ENCODE measurements at places on chromosomes 4 and X. TPM values are rescaled to one million over a fixed set of nuclear protein-coding genes. Genes with fewer than 3 reads are reported as not detected.

MAGEB10 gene
- not detected for total RNA-seq

DNA sequence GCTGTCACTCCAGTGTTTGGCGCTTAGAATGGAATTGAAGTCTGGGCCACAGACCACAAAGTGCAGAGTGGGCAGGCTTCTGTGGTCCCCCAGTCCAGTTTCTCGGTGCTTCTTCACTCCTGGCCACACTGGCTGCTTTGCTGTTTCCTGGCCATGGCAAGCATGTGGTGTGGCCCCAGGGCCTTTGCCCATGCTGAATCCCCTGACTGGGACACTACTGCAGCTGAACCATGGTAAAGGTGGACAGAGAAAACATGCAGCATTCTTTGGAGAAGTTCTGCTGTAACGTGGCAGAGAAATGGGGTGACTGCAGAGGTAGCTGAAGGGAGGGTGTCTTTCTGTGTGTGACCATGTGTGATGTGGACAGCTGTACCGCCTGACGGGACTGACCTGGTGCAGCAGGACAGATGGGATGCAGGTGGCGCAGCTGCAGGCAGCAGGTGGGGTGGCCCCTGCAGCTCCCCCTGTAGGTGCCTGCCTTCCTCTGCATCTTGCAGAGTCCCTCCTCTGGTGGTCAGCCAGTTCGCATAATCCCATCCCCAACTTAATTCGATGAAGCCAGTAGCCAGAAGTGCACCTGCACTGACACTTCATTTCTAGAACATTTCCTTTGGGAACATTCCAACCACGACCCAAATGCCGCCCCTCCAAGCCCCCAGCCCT is 13.2 kb upstream of the S100P start:
- H3K4me3 ChIP-seq, result no peak overlapping the region
- H3K4me1 ChIP-seq, result peaks cover 22% of the 10 kb centered on the region
- H3K27ac ChIP-seq, result no peak overlapping the region
- no peaks in the 10 kb centered on the region for H3K36me3 ChIP-seq
- H3K27me3 ChIP-seq, result no peaks in the 10 kb centered on the region
- no peak for DNase-seq

DNA sequence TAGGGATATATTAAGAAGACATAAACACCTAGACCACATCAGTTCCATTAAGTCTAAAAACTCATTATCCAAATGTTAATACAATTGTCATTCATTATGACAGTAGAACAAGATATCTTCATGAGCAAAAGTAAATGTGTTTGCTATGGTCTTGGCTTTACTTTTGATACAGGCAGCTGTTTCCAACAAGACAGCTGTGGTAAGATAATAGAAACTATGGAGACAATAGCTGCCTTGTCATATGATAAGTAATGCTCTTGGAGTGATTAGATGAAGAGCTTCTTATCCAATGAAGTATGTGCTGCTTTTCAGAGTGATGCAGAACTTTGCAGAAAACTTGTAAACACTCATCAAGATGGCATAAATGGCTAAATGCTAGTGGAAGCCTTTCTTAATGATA is 1066.0 kb downstream of the FSTL5 start:
- no peaks in the 10 kb centered on the region for H3K4me1 ChIP-seq
- no peak overlapping the region for H3K4me3 ChIP-seq
- no peak for DNase-seq
- H3K36me3 ChIP-seq, result no peaks in the 10 kb centered on the region
- no peak overlapping the region for H3K27ac ChIP-seq
- no peaks in the 10 kb centered on the region for H3K27me3 ChIP-seq

- no peaks in the 10 kb centered on the region for H3K4me1 ChIP-seq
- H3K27me3 ChIP-seq, result no peaks in the 10 kb centered on the region
- H3K4me3 ChIP-seq, result no peak overlapping the region
- no peaks in the 10 kb centered on the region for H3K36me3 ChIP-seq
These were observed 115.0 kb upstream of the ETNPPL start for GRCh38 chr4:108877821-108878220.

DNA sequence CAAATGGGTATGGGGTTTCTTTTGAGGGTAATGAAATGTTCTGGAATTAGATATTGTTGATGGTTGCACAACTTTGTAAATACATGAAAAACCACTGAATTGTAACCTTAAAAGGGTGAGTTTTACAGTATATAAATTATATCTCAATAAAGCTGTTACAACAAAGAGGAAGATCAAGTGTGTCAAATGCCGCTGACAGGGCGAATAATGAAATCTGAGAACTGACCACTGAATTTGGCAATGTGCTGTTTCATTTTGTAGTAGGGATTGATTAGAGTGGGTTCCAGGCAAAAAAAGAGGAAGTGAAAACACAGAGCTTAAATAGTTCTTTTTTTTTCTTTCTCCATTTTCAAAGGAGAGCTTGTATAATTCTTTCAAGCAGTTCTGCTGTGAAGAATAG is 161.1 kb upstream of the NAP1L5 start:
- H3K4me1 ChIP-seq, result peaks cover 9% of the 10 kb centered on the region
- H3K36me3 ChIP-seq, result no peaks in the 10 kb centered on the region
- H3K4me3 ChIP-seq, result no peak overlapping the region

GRCh38 chr4:10743357-10743756 is 58.8 kb upstream of the CLNK start:
- no peaks in the 10 kb centered on the region for H3K27me3 ChIP-seq
- no peaks in the 10 kb centered on the region for H3K36me3 ChIP-seq
- H3K4me1 ChIP-seq, result no peaks in the 10 kb centered on the region

DNA sequence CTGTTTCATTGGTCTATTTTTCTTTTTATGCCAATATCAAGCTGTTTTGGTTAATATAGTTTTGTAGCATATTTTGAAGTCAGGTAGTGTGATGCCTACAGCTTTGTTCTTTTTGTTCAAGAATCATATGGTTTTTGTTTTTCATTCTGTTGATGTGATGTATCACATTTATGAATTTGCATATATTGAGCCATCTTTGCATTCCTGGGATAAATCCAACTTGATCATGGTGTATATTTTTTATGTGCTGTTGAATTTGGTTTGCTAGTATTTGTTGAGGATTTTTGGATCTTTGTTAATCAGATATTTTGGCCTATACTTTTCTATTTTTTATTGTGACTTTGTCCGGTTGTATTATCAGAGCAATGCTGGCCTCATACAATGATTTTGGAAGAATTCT is 74.8 kb downstream of the GPAT3 start:
- H3K4me3 ChIP-seq, result no peak overlapping the region
- peaks cover 21% of the 10 kb centered on the region for H3K4me1 ChIP-seq
- H3K36me3 ChIP-seq, result no peaks in the 10 kb centered on the region

DNA sequence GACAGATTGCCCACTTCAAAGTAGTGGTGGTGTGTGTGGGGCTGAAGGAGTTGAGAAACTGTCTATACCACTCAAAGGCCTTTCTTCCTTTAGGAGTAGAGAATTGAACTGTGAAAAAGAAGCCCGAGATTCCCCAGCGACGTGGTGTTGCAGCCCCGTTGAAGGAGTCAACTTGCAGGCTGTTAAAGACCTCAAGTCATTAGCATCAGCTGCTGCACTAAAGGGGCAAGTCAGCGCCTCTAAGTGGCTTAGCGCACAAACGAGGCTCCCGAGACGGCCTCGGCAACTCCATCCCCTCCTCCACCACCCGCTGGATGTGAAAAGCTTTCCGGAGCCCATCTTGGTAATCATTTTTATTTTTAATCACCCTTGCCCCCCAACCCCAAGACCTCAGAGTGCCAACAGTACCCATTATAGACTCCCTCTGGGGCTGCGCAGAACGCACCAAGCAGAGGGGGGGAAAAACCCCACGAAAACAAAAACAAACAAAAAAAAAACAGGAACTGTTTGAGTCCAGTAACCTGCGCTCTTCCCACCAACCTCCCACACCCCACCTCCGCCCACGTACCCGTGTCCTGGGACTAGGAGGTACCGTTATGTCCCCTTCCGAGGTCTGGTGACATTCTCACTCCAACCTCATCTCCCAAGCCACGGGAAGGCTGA is 913 bp upstream of the PRDM8 start:
- H3K27ac ChIP-seq, result no peak overlapping the region
- no peak for DNase-seq
- peaks cover 88% of the 10 kb centered on the region for H3K27me3 ChIP-seq
- H3K4me3 ChIP-seq, result peak overlapping the region; percentile 56
- H3K36me3 ChIP-seq, result no peaks in the 10 kb centered on the region

DNA sequence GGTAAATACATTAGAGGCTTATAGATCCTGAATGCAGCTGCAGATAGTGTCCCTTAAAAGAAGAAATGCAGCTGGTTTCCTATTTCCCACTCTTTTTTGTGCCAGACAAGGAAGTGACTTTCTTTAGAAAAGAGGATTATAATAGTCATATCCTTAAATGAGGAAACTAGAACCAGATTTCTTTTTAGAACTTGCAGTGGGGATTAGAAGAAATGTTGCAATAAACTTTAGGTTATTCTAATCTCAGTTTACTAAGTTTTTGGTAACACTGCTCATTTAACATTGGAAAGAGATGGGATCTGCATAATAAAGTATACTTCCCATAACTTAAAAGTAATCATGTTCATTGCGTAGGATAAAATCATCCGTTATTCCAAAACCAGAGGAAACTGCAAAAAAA is 101.9 kb downstream of the SLIT2 start:
- H3K4me3 ChIP-seq, result no peak overlapping the region
- no peaks in the 10 kb centered on the region for H3K4me1 ChIP-seq
- no peaks in the 10 kb centered on the region for H3K27me3 ChIP-seq
- H3K27ac ChIP-seq, result no peak overlapping the region
- DNase-seq, result no peak
